ENCODE measurements at places on chromosomes 12 and 14.

DNA sequence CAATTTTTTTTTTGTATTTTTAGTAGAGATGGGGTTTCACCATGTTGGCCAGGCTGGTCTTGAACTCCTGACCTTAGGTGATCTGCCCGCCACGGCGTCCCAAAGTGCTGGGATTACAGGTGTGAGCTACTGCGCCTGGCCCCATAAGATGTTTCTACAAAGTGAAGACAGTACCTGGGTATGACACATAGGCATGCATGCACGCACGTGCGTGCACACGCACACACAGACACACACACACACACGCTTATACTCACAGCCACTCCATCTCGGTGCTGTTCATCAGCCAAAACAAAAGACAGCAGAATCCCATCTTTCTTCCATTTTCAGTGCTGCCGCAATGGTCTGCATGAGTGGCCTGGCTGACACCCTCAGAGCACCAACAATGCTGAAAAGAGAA is 63.9 kb downstream of the VCPKMT start:
- DNase-seq = no peak

DNA sequence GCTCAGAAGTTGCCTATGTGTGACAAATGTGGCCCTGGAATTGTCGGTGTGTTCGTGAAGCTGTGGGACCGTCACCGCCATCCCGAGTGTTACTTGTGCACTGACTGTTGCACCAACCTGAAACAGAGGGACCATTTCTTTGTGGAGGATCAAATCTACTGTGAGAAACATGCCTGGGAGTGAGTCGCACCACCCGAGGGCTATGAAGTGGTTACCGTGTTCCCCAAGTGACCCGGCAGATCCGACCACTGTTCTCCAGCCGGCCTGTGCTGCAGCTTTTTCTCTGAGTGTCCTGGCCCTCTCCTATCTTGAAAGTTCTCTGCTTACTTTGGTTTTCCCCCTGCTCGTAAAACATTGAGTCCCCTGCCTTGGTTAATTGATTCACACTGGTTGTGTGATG is 65.3 kb downstream of the VCPKMT start:
- no peak for DNase-seq

DNA sequence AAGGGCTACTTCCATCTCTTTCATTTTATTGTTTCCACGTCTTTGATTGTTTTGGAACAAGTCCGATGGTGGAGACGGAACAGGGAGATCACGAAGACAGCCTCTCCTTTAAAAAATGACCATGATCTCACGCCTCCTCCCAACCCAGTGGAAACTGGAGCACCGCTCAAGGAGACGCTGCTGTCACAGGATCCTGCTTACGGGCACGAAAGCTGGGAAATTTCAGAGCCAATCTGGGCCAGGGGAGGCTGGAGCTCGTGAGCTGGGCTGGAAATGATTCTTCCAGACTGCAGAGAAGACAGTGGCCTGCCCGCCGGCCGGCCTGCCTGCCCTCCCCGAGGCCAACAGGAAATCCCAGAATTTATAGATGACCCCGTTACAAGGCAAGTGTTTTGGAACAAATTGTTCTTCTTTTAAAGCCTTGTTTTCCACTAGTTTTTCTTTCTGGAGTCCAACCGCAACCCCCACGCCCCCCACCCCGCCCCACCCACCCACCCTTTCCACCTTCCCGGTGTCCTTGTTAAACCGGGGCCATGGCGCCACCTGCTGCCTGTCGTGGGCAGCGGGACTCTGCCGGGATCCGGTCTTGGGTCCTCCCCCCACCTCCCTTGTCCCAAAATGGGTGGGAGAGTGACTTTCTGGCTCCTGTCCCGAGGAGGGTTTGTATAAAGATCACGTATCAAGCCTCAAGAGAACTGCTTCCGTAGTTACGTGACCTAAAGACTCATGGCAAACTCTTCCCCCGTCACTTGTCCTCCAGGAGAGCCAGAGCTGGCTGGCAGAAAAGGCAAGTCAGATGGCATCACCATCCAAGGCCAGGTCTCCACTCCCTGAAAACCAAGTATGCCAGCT is 40.3 kb downstream of the MAP1LC3B2 start:
- peak; percentile 43 for DNase-seq

- DNase-seq = no peak
Observed at GRCh38 chr12:119512772-119513497, 80.6 kb upstream of the TMEM233 start.

- DNase-seq = no peak
Observed at GRCh38 chr14:55624913-55625312, 44.9 kb downstream of the KTN1 start.

DNA sequence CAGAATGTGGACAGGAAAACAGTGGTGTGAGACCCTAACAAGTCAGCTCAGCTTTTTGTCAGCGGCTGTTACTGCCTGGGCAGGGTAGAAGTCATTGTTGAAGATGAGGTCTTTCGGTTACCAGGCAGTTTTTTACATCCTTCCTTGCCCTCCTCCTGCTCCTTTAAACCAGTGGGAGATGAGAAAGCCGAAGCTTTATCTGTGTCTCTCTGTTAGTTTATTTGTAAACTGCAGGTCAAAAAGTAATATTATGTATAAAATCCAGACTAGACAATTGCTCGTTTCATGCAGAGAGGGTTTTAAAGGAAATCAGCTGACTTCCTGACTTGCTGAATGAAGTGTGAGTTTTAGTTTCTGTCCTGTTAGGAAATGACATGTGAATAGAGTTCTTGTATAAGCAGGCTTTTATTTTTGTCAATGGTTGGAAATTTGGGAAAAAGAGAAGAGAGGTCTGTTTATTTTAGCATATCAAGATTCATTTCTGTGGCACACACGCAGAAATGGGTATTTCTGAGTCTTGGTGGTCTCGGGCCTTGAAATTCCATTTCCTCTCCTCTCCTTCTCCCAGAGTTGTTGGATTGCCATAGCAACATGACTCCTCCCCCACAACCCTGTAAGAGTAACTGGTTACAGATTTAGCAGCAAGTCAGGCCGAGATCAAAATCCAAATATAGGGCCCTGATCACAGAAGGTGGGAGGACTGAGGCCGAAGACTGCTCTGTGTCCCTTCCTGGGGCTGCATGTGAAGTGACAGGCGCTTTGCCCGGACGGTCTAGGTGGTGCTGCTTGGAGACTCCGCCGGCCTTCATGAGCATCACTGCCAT is 60.8 kb downstream of the SAMD4A start:
- no peak for DNase-seq

- no peak for DNase-seq
Observed at GRCh38 chr12:27984275-27984674, 11.7 kb upstream of the PTHLH start.

DNA sequence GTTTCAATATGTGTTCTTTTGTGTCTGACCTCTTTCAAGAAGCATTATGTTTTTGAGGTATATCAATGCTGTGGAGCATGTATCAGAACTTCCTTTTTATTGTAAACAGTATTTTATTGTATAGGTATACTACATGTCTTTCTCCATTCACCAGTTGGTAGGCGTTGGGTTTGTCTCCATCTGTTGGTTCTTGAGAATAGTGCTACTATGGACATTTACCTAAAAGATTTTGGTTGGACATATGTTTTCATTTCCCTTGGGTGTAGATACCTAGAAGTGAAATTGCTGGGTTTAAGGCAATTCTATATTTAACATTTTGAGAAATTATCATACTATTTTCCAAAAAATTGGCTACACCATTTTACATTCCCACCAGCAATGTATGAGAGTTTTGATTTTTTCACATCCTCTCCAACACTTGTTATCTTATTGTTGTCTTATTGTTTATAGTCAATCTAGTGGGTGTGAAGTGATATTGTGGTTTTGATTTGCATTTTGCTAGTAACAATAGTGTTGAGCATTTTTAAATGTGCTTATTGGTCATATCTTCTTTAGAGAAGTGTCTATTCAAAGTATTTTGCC is 409.2 kb downstream of the IPO8 start:
- DNase-seq = no peak

GRCh38 chr12:105402366-105402765 is 71.9 kb downstream of the C12orf75 start:
- no peak for DNase-seq

- DNase-seq = no peak
Observed at GRCh38 chr12:81991868-81992267, 232.7 kb upstream of the PPFIA2 start.

- no peak for DNase-seq
Observed at GRCh38 chr12:70719071-70719470, 81.8 kb upstream of the PTPRB start.

DNA sequence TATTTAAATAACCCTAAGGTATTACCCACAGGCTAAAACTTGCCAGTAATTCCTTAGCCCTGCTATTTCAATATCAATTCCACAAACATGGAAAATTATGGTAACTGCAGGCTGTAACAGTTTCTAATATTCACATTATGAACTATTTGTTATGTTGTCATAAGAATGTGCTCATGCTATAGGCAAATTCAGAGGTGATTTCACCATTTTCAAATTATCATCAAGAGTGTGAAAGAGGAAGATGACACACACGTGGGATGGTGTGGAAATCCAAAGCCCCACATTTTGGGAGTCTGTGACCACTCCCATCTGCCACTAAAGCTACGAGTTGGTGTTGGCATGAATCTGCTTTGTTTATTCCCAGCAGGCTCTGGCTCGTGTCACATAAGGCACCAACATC is 5.9 kb upstream of the MYO1A start:
- DNase-seq = no peak

GRCh38 chr12:115569345-115570068 is 708.0 kb downstream of the MED13L start:
- DNase-seq = no peak

Data from effector CD4-positive, alpha-beta T cell (primary cell).